ENCODE measurements at places on chromosomes 4 and X. TPM values are rescaled to one million over a fixed set of nuclear protein-coding genes. Genes with fewer than 3 reads are reported as not detected.

PNMA5 gene
- not detected for total RNA-seq

FRMD7 gene
- not detected for total RNA-seq

TMEM156 gene
- 24.9 TPM for total RNA-seq

VEGFD gene
- total RNA-seq: 0.23 TPM

SPANXD gene
- not detected for total RNA-seq

RIPPLY1 gene
- total RNA-seq: not detected

LONRF3 gene
- total RNA-seq: 3.5 TPM

UGT8 gene
- 0.13 TPM for total RNA-seq

GPC3 gene
- total RNA-seq: not detected

PRICKLE3 gene
- total RNA-seq: 21.4 TPM

STPG2 gene
- not detected for total RNA-seq

USP26 gene
- not detected for total RNA-seq

ARX gene
- 0.29 TPM for total RNA-seq

EDNRA gene
- 0.30 TPM for total RNA-seq

TRIM60 gene
- not detected for total RNA-seq

POF1B gene
- 2.1 TPM for total RNA-seq

RAP1GDS1 gene
- total RNA-seq: 25.2 TPM

NUDT10 gene
- 0.62 TPM for total RNA-seq

TRIM61 gene
- not detected for total RNA-seq

TEX13C gene
- total RNA-seq: not detected

STARD8 gene
- 1.8 TPM for total RNA-seq

GYPB gene
- not detected for total RNA-seq

THAP6 gene
- total RNA-seq: 5.1 TPM

HPGD gene
- 50.0 TPM for total RNA-seq

EMCN gene
- not detected for total RNA-seq

All from A549 treated with RU486 at 1 μM for 4 hours (cell line).